MM.1S (cell line): ENCODE measurements at places on chromosomes 1 and 21.
A peak's percentile ranks its signal among the peaks of the same experiment; 100 is the strongest.

GRCh38 chr1:33271666-33272505 is 15.6 kb downstream of the ZNF362 start:
- H3K4me1 ChIP-seq = no peaks in the 10 kb centered on the region
- no peaks in the 10 kb centered on the region for H3K27me3 ChIP-seq
- no peak for DNase-seq
- no peak overlapping the region for H3K27ac ChIP-seq
- no peak overlapping the region for H3K4me3 ChIP-seq

DNA sequence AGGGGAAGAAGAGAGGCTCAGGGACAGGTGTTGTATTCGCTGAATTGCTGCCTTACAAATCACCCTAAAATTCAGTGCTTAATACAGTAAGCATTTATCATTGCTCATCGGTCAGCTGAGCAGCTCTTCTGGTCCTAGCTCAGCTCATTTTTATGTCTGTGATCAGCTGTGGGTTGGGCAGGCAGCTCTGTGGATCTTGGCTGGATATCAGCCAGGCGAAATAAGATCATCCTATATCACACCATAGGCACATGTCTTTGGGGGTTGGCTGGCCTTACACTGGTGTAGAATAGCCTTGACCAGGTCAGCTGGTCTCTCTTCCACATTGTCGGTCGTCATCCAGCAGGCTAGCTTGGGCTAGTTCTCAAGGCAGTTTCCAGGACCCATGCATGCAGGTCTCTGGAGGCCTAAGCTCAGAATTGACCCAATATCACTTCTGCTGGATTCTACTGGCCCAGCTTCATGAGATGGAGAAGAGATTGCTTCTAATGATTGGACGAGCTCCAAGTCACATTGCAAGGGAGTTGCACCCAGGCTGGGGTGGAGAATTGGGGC is 448.6 kb downstream of the KIF26B start:
- H3K4me1 ChIP-seq = no peaks in the 10 kb centered on the region
- H3K27me3 ChIP-seq = no peaks in the 10 kb centered on the region
- DNase-seq = no peak
- no peaks in the 10 kb centered on the region for H3K36me3 ChIP-seq
- H3K27ac ChIP-seq = no peak overlapping the region
- no peak overlapping the region for H3K4me3 ChIP-seq

- H3K36me3 ChIP-seq = no peaks in the 10 kb centered on the region
- H3K27me3 ChIP-seq = no peaks in the 10 kb centered on the region
- no peak for DNase-seq
- no peaks in the 10 kb centered on the region for H3K4me1 ChIP-seq
- H3K4me3 ChIP-seq = no peak overlapping the region
- no peak overlapping the region for H3K27ac ChIP-seq
These were observed 360.1 kb upstream of the PLXNA2 start for GRCh38 chr1:208604295-208604694.

GRCh38 chr1:101216623-101217022 is 20.2 kb upstream of the S1PR1 start:
- DNase-seq = no peak
- H3K27ac ChIP-seq = no peak overlapping the region
- no peaks in the 10 kb centered on the region for H3K27me3 ChIP-seq
- H3K4me3 ChIP-seq = no peak overlapping the region

- no peaks in the 10 kb centered on the region for H3K27me3 ChIP-seq
- H3K4me1 ChIP-seq = no peaks in the 10 kb centered on the region
- H3K4me3 ChIP-seq = no peak overlapping the region
- H3K36me3 ChIP-seq = no peaks in the 10 kb centered on the region
These were observed 198.1 kb upstream of the TMEM51 start for GRCh38 chr1:14955402-14955801.

DNA sequence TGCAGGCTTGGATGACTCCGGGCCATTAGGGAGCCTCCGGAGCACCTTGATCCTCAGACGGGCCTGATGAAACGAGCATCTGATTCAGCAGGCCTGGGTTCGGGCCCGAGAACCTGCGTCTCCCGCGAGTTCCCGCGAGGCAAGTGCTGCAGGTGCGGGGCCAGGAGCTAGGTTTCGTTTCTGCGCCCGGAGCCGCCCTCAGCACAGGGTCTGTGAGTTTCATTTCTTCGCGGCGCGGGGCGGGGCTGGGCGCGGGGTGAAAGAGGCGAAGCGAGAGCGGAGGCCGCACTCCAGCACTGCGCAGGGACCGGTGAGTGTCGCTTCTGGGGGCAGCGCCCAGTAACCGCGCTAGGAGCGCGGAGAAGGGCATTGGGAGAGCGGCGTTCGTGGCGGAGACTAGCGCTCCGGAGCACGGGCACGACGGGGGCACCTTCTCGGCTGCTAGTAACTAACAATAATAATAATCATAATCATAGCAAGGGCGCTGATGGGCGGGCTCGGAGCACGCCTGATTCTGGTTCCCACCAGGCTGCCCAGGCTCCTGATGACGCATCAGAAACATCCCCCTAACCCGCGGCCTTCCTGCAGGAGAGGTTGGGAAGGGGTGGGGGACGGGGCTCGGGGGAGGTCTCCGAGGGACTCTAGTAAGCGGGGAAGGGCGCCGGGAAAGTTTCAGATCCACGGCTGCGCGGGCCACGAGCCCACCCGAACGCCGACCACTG is at the start of gene MX1:
TSS of gene MX1 (plus strand) at position 286 of the 722 bp plus-strand sequence. CDS start 5,832 bp downstream, outside the sequence.
- H3K36me3 ChIP-seq = no peaks in the 10 kb centered on the region
- H3K27ac ChIP-seq = peak within 1 kb of the TSS; percentile 33; the same call in 1 of the 2 replicates
- H3K27me3 ChIP-seq = no peaks in the 10 kb centered on the region
- H3K4me3 ChIP-seq = peak within 1 kb of the TSS; percentile 75

DNA sequence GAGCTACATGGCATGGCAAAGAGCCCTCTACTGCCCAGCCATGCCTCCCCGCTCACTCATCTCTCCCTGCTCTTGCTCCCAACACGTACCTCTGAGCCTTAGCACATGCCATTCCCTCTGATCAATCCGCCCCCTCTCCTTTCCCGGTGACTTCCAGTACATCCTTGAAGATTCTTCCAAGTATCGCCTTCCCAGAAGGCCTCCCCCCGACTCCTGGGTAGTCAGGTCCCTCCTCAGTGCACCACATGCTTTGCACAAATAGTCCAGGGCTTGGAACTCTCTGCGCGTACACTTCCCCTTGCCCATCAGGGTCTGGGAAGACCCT is 77.0 kb upstream of the IFFO2 start:
- no peaks in the 10 kb centered on the region for H3K4me1 ChIP-seq
- H3K27ac ChIP-seq = no peak overlapping the region
- H3K4me3 ChIP-seq = no peak overlapping the region
- H3K27me3 ChIP-seq = peaks cover 94% of the 10 kb centered on the region
- DNase-seq = no peak
